Activated CD4-positive, alpha-beta T cell treated with anti-CD3 and anti-CD28 coated beads, Interleukin-2, amount 50 U/mL, for 4 hours (primary cell): ENCODE measurements at places on chromosomes 6 and 20.

GRCh38 chr6:38871741-38872568 lies 156.8 kb downstream of the DNAH8 start:
- DNase-seq = peak; percentile 64

GRCh38 chr6:51094271-51094670 lies 275.6 kb downstream of the TFAP2B start:
- DNase-seq = no peak

GRCh38 chr6:112481211-112481610 lies 134.1 kb downstream of the RFPL4B start:
- no peak for DNase-seq

GRCh38 chr6:155974811-155975323 lies 519.2 kb upstream of the NOX3 start:
- DNase-seq = no peak

GRCh38 chr6:106517706-106518105 lies 111.6 kb downstream of the RTN4IP1 start:
- DNase-seq = no peak

GRCh38 chr6:8174571-8174970 lies 72.2 kb upstream of the EEF1E1 start:
- DNase-seq = no peak

DNA sequence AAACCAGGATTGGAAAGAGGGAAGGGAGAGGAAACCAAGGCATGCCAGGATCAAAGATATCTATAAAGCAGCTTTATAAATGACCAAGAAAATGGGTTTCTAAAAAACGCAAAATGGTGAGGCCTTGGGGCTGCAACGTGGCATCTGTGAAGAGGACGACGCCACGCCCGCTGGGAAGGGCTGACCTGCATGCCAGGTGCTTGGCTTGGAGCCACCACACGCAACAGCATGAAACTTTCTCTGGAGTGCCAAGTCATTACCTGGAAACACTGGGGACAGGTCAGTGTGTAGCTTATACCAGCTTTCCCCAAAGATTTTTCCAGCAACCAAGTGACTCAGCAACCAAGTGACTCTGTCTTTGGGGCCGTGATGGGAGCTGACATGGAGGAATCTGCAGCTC lies 82.5 kb downstream of the POPDC3 start:
- DNase-seq = no peak

- DNase-seq = no peak
Observed at GRCh38 chr6:56024931-56025330, 149.5 kb upstream of the BMP5 start.

DNA sequence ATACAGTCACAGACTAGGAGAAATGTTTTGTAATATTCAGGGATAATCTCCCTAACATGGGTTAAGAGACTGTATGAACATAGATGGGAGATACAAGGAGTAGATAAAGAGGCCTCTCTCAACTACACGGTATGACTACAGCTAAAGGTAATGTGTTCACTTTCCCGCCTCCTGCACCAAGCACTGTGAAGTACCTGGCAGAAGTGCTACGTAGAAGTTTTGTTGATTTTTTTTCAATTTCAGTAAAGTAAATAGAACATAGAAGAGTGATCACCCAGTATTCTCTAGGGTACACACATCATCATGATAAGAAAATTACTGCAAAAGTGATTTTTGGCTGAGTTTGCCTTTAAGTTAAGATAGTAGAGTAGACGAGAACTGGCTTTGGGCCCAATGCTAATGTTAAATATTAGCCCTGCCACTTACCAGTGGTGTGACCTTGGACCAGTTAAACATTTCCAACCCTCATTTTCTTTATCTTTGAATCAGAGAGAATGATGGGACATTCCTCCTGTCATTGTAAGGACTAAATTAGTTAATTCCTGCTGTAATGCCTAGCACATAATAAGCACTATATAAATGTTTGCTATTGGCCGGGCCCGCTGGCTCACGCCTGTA lies 183.6 kb downstream of the COL9A1 start:
- DNase-seq = no peak

- no peak for DNase-seq
Observed at GRCh38 chr6:118507636-118508035, 40.5 kb upstream of the PLN start.

- no peak for DNase-seq
Observed at GRCh38 chr20:61316346-61316745, 64.3 kb downstream of the CDH4 start.

GRCh38 chr6:83183082-83183828 lies 9.8 kb downstream of the PGM3 start:
- no peak for DNase-seq

- DNase-seq = no peak
Observed at GRCh38 chr20:22939181-22939580, 95.9 kb upstream of the SSTR4 start.

DNA sequence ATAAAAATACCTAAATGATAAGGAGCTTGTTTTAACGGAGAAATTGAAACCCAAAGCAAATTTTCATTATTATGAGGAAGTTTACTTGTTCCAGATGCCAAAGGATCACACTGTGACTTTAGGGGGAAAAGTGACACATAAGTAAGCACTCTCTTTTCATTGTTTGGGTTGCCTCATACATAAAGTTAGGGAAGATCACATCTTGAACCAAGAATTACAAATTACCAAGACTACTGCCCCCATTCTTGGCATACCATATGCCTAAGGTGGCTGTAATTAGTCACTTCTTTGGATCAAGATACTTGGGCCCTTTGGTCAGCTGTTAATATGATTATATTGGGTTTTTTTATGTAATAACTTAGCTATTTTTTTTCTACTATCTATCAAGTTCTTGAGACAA lies 269.0 kb downstream of the COL12A1 start:
- DNase-seq = no peak

DNA sequence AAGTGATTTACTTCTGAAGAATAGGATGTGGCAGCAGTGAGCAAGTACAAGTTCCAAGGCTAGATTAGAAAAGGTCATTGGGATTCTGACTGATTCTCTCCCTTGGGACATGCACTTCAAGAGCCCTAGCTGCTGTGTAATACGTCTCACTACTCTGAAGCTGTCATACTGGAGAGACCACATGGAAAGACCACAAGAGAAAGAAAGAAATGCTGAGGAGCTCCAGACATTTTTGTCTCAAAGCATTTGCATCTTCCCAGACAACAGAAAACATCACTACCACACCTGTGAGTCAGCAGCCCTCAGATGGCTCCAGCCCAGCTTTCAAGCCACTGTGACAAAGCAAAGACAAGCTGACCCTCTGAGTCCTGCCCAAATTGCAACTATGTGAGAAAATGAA lies 20.7 kb downstream of the TENT5A start:
- no peak for DNase-seq

GRCh38 chr20:51750037-51750769 lies 18.0 kb downstream of the ATP9A start:
- DNase-seq = peak; percentile 21

DNA sequence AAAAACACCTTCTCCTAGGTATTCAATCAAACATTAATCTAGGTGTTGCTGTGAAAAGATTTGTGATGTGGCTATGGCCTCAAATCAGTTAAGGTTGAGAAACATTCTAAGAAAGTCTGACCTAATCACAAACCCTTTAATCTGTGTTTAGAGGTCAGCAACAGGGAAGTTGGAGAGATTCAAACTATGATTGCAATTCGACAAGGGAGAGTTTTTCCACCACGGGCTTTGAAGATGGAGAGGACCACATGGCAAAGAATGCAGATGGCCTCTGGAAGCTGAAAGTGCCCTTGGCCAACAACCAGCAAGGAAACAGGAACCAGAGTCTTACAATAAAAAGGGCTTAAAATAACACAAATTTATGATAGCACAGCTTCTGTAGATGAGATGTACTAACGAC lies 29.6 kb upstream of the LGSN start:
- DNase-seq = no peak

DNA sequence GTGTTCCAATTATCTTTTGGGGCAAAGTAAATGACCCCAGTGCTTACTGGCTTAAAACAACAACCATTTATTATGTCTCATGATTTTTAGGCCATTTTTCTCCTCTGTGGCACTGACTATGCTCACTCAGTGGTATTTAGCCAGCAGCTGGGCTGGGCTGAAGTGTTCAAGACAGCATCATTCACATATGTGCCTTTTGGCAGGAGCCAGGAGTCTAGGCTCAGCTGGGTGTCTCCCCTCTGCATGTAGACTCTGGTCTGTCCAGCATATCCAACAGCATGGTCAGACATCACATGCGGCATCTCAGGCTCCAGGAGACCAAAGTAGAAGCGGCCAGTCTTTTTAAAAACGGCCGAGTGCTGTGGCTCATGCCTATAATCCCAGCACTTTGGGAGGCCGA lies 120.3 kb upstream of the TOP1 start:
- DNase-seq = no peak

DNA sequence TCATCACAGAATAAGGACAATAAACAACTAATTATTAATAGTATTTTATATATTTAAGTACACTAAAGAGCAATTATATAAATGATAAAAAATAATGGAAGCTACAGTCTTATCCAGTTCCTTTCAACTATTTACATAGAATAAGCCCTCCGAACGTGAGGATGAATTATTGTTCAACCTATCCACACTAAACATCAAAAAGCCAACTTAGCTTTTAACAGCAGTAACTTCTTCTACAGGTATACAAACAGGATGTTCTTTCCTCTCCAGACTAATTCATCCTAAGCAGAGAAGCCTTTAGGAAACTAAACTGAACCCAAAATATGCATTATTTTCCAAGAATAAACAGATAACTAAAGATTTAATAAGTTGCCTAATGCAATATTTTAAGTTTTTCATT lies 2.3 kb downstream of the FKBP5 start:
- DNase-seq = no peak

GRCh38 chr6:110529355-110529754 lies 52.9 kb upstream of the SLC22A16 start:
- DNase-seq = no peak

- no peak for DNase-seq
Observed at GRCh38 chr20:39853636-39854035, 835.4 kb downstream of the MAFB start.

DNA sequence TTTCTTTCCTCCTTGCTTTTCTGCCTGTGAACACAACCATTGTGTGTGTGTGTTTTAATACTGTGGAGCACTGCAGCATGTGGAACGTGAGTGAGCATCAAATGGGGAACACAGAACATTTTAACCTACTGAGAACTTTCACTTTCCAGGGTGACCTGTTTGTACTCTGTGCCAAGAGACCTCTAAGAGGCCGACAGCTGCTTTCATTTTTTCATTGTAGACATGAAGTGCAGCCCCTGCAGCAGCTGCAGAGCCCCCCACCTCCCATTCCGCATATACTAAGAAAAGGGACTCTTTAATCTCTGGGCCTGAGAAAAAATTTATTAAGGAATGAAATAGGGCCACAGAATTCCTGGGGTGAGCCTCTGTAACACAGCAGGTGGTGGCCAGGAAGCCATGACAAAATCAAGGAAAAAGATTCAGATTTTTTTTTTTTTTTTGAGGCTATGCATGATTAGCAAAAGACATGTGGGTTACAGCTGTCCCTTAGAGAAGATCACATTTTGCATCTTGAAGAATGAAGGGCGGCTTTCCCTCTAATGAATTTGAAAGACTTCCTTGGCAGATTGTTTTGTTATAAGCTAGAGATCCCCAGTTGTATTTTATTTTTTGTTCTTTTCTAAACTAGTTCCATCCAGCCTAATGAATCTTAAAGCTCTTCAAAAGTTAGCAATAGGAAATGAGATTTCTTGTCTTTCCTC lies 503.4 kb downstream of the CD109 start:
- DNase-seq = no peak

- DNase-seq = no peak
Observed at GRCh38 chr6:34412643-34413214, 13.1 kb downstream of the RPS10 start.

DNA sequence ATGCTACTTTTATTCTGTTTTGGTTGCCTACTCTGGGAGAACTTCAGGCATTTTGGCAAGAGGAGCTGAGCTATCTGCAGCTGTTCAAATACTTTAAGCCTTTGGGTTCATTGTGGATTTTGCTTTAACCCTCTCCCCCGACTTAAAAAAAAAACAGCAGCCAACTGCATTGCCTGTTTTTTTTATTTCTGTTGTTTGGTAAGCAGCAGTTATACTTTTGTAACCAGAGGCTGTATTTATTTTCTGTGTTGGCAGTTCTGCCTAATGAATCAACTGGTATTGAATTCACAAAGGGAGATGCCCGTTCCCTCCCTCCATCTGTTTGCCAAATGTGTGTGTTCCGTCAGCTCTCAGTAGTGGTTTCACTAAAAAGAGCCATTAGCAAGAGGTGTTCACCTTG lies 484.0 kb downstream of the UTRN start:
- no peak for DNase-seq

- DNase-seq = no peak
Observed at GRCh38 chr6:89290401-89291155, 24.5 kb downstream of the GABRR2 start.

GRCh38 chr6:11772109-11772825 lies 6.3 kb downstream of the ADTRP start:
- DNase-seq = no peak

GRCh38 chr6:30761791-30762429 lies 17.6 kb upstream of the IER3 start:
- DNase-seq = no peak

DNA sequence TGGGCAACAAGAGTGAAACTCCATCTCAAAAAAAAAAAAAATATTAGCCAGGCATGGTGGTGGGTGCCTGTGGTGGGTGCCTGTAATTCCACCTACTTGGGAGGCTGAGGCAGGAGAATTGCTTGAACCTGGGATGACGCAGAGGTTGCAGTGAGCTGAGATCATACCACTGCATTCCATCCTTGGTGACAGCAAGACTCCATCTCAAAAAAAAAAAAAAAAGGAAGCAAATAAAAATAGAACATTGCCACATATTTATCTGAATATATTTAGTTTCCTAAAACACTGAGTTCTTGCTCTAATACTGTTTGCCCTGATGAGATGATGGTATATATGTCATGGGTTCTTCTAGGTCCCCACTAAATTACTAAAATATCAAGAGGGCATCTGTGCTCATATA lies 28.4 kb downstream of the CASP8AP2 start:
- DNase-seq = no peak

GRCh38 chr6:153044295-153044694 lies 41.8 kb upstream of the MTRF1L start:
- no peak for DNase-seq

DNA sequence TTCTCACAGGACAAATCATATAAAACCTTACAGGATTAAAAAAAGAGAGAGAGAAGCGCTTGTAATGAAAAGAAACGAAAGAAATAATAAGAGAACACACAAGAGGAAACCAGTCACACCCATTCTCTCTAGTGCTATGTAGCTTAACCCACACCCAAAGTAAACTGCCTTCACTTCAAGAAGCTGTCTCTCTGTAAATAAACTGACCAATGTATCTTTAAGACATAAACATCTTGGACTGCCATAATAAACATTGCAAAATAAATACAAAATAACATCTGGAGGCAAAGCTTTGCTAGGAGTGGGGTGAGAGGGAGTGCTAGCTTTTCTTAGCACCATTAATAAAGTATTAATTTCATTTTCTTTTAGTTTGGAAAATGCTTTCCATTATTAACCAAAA lies 61.6 kb upstream of the RNF146 start:
- no peak for DNase-seq

DNA sequence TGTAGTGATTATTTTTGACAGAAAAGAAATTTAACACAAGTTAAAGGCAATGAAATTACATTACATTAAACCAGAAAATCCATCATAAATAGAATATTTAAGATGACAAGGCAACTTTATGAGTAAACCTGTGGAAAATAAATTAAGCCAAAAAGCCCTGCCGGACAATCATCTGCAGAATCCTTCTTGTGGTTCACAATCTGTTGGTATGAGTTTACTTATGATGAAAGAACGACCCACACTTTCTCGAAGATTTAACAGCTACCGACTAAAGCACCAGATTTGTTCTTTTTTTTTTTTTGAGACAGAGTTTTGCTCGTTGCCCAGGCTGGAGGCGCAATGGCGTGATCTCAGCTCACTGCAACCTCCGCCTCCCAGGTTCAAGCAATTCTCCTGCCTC lies 21.4 kb downstream of the HDAC2 start:
- no peak for DNase-seq
